Neural progenitor cell (in vitro differentiated cells): ENCODE measurements at places on chromosomes 11 and 22. TPM values are rescaled to one million over a fixed set of nuclear protein-coding genes. Genes with fewer than 3 reads are reported as not detected.
A peak's percentile ranks its signal among the peaks of the same experiment; 100 is the strongest.

The MN1 gene
- 13.3 and 27.2 TPM in 2 replicates for total RNA-seq

The CCDC82 gene
- 32.4 and 48.3 TPM in 2 replicates for total RNA-seq

The OPCML gene
- 0.02 and 0.03 TPM in 2 replicates for total RNA-seq

The CCDC15 gene
- 7.4 and 11.2 TPM in 2 replicates for total RNA-seq

The FAM180B gene
- total RNA-seq, result not detected in 2 replicates

The TREH gene
- not detected in 2 replicates for total RNA-seq

The POTEH gene
- not detected in 2 replicates for total RNA-seq

The SCO2 gene
- total RNA-seq, result 1.1 TPM in 1 of 2 replicates, not detected in the other

The RCE1 gene
- total RNA-seq, result 13.7 and 35.0 TPM in 2 replicates

- no peak overlapping the region for H3K27ac ChIP-seq
- no peak overlapping the region for H3K4me3 ChIP-seq
- H3K36me3 ChIP-seq, result no peaks in the 10 kb centered on the region
- H3K4me1 ChIP-seq, result peaks cover 32% of the 10 kb centered on the region
- no peaks in the 10 kb centered on the region for H3K27me3 ChIP-seq
Observed at GRCh38 chr11:84024266-84024665, 738.1 kb upstream of the CCDC90B start.

DNA sequence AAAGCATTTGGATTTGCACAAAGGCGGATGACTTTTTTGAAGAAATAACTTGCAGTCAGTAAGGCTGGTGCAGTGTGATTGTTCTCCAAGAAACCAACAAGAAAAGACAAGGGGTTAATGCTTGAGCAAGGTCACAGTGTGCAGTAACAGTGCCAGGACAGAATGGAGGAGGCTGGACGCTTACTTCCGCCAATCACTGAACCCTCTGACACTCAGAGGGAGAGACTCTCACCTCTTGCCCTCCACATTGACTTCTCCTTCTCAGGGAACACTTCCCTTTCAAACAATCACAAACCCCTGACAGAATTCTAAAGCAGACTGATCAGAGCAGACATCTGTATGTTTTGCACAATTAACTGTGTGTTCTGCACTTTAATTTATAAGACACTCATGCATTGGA is 228.4 kb downstream of the BLID start:
- DNase-seq, result no peak
- H3K4me3 ChIP-seq, result no peak overlapping the region
- H3K27ac ChIP-seq, result no peak overlapping the region
- no peaks in the 10 kb centered on the region for H3K36me3 ChIP-seq

DNA sequence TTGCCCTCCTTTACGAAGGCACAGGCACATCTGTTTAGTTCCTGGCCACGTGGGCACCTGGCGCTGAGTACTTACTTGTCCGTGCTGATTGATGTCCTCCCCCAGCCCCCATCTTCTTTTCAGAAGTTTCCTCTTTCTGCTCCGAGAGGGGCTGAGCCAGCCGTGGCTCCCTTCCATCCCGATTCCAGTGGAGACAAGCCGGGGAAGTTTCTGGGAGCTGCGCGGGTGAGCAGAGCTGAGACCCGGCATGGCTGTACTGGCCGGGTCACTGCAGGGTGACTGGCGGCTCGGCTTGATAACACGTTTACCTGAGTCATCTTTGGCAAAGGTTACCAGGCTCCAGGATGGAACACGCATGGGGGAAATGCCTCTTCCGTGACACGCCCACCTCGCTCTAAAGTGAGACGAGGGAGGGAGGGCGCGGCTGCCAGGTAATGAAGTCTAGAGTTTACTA is 45.4 kb upstream of the ATXN10 start:
- H3K4me1 ChIP-seq, result no peaks in the 10 kb centered on the region
- H3K27ac ChIP-seq, result no peak overlapping the region
- no peaks in the 10 kb centered on the region for H3K27me3 ChIP-seq
- DNase-seq, result no peak
- no peaks in the 10 kb centered on the region for H3K36me3 ChIP-seq

GRCh38 chr11:114307524-114308203 is 11.5 kb downstream of the NNMT start:
- DNase-seq, result no peak
- H3K4me3 ChIP-seq, result no peak overlapping the region
- H3K36me3 ChIP-seq, result no peaks in the 10 kb centered on the region
- peaks cover 14% of the 10 kb centered on the region for H3K4me1 ChIP-seq
- H3K27ac ChIP-seq, result no peak overlapping the region
- H3K27me3 ChIP-seq, result no peaks in the 10 kb centered on the region

- DNase-seq, result no peak
- H3K27ac ChIP-seq, result no peak overlapping the region
- H3K36me3 ChIP-seq, result no peaks in the 10 kb centered on the region
- H3K4me3 ChIP-seq, result no peak overlapping the region
- peaks cover 32% of the 10 kb centered on the region for H3K27me3 ChIP-seq
- H3K4me1 ChIP-seq, result peaks cover 40% of the 10 kb centered on the region
Observed at GRCh38 chr22:45877036-45877380, 100.0 kb downstream of the WNT7B start.

GRCh38 chr22:19179497-19180048 is 1.0 kb upstream of the SLC25A1 start:
- no peak overlapping the region for H3K27ac ChIP-seq
- peak overlapping the region; percentile 100 for H3K4me3 ChIP-seq
- H3K4me1 ChIP-seq, result peaks cover 7% of the 10 kb centered on the region

- DNase-seq, result peak; percentile 19
- no peaks in the 10 kb centered on the region for H3K36me3 ChIP-seq
- H3K4me3 ChIP-seq, result peak overlapping the region; percentile 49
- no peak overlapping the region for H3K27ac ChIP-seq
- peaks cover 45% of the 10 kb centered on the region for H3K27me3 ChIP-seq
Observed at GRCh38 chr11:122100756-122101080, 15.3 kb downstream of the BLID start.

GRCh38 chr11:3623121-3623520 is 18.7 kb downstream of the ART5 start:
- H3K4me1 ChIP-seq, result no peaks in the 10 kb centered on the region
- H3K27ac ChIP-seq, result no peak overlapping the region
- no peaks in the 10 kb centered on the region for H3K27me3 ChIP-seq
- no peak for DNase-seq
- no peaks in the 10 kb centered on the region for H3K36me3 ChIP-seq
- no peak overlapping the region for H3K4me3 ChIP-seq

DNA sequence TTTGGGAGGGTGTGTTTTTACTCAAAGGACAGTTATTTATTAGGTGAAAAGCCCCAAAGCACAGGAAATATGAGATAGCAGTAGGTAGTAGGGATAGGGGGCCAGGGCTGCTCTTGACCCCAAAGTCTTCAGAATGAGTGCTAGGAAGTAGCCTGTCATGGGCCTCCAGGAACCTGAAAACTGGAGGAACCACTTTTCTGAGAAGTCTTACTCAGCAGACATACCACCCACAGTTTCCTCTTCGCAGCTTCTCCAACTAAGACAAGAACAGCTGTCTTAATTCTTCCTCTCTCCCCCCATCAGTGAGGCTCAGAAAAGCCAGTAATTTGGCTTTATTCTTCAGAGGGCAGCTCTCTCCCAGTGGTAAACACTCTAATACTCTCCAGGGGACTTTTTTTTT is 84.0 kb upstream of the CTSC start:
- no peaks in the 10 kb centered on the region for H3K36me3 ChIP-seq
- H3K27me3 ChIP-seq, result no peaks in the 10 kb centered on the region
- DNase-seq, result peak; percentile 6
- no peak overlapping the region for H3K4me3 ChIP-seq
- no peak overlapping the region for H3K27ac ChIP-seq

- H3K36me3 ChIP-seq, result no peaks in the 10 kb centered on the region
- DNase-seq, result peak; percentile 67
- H3K4me3 ChIP-seq, result no peak overlapping the region
- no peak overlapping the region for H3K27ac ChIP-seq
- H3K4me1 ChIP-seq, result no peaks in the 10 kb centered on the region
- H3K27me3 ChIP-seq, result no peaks in the 10 kb centered on the region
Observed at GRCh38 chr11:116641561-116642045, 131.2 kb downstream of the BUD13 start.

- no peak overlapping the region for H3K27ac ChIP-seq
- peaks cover 8% of the 10 kb centered on the region for H3K4me1 ChIP-seq
- H3K27me3 ChIP-seq, result no peaks in the 10 kb centered on the region
- H3K36me3 ChIP-seq, result no peaks in the 10 kb centered on the region
Observed at GRCh38 chr11:64429970-64430369, 71.0 kb downstream of the RPS6KA4 start.

DNA sequence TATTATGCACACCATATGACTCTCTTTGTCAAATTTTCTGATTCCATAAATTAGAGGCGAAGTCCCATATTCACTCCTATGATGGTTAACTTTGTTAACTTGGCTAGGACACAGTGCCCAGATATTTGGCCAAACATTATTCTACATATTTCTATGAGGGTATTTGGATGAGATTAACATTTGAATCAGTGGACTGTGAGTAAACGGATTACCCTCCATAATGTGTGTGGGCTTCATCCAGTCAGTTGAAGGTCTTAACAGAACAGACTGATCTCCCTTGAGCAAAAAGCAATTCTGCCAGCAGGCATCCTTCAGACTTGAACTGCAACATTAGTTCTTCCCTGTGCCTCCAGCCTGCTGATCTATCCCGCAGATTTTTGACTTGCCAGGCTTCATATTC is 69.9 kb downstream of the FZD4 start:
- H3K27ac ChIP-seq, result no peak overlapping the region
- no peak overlapping the region for H3K4me3 ChIP-seq
- H3K4me1 ChIP-seq, result peaks cover 9% of the 10 kb centered on the region
- H3K27me3 ChIP-seq, result no peaks in the 10 kb centered on the region
- no peak for DNase-seq
- no peaks in the 10 kb centered on the region for H3K36me3 ChIP-seq

DNA sequence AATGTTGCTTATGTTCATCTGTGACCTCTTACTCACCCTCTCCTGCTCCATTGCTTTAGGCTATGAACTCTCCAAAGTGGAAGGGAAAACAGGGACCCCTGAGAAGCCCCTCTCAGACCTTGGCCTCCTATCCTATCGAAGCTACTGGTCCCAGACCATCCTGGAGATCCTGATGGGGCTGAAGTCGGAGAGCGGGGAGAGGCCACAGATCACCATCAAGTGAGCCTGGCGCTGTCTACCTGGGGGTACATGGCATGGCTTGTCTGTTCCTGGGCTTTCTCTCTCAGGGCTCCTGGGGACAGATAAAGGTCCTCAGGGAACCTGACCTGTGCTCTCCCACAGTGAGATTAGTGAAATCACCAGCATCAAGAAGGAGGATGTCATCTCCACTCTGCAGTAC is 2.1 kb downstream of the RNASEH2C start:
- no peak overlapping the region for H3K27ac ChIP-seq
- peaks cover 2% of the 10 kb centered on the region for H3K36me3 ChIP-seq
- no peak for DNase-seq
- H3K27me3 ChIP-seq, result peaks cover 2% of the 10 kb centered on the region
- peaks cover 9% of the 10 kb centered on the region for H3K4me1 ChIP-seq

GRCh38 chr11:39078465-39078864 is 2381.0 kb downstream of the LRRC4C start:
- no peaks in the 10 kb centered on the region for H3K27me3 ChIP-seq
- H3K27ac ChIP-seq, result no peak overlapping the region
- no peak overlapping the region for H3K4me3 ChIP-seq

GRCh38 chr11:35337914-35338305 is 81.4 kb downstream of the SLC1A2 start:
- no peaks in the 10 kb centered on the region for H3K36me3 ChIP-seq
- no peaks in the 10 kb centered on the region for H3K27me3 ChIP-seq
- H3K4me3 ChIP-seq, result no peak overlapping the region
- no peak for DNase-seq
- H3K27ac ChIP-seq, result no peak overlapping the region

DNA sequence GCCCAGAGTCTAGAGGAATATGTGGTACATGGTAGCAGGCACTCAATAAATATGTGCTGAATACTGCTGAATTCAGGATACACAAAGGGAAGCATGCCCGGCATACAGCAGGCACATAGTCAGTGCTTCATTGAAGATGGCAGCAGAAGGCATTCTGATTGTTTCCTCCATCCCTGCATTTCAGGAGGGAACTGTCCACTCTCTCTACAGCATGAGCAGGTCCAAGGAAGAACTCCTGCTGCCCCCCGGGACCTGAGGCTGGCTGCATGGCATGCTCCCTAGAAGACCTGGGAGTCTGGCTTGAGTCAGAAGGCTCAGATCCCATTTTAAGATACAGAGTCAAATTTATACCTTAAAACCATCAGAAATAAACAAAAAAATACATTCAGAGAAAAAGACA is 319.3 kb upstream of the NARS2 start:
- no peaks in the 10 kb centered on the region for H3K4me1 ChIP-seq
- no peaks in the 10 kb centered on the region for H3K27me3 ChIP-seq
- no peaks in the 10 kb centered on the region for H3K36me3 ChIP-seq
- DNase-seq, result no peak

- H3K36me3 ChIP-seq, result no peaks in the 10 kb centered on the region
- peak; percentile 69 for DNase-seq
- no peak overlapping the region for H3K4me3 ChIP-seq
- no peaks in the 10 kb centered on the region for H3K27me3 ChIP-seq
- no peak overlapping the region for H3K27ac ChIP-seq
- no peaks in the 10 kb centered on the region for H3K4me1 ChIP-seq
Observed at GRCh38 chr11:103326070-103326794, 217.0 kb downstream of the DYNC2H1 start.

GRCh38 chr11:64876229-64876750 is 2.1 kb downstream of the EHD1 start:
- H3K36me3 ChIP-seq, result no peaks in the 10 kb centered on the region
- DNase-seq, result no peak

- peak; percentile 86 for DNase-seq
- H3K4me3 ChIP-seq, result peak overlapping the region; percentile 33
- H3K27ac ChIP-seq, result no peak overlapping the region
- peaks cover 11% of the 10 kb centered on the region for H3K27me3 ChIP-seq
- H3K36me3 ChIP-seq, result no peaks in the 10 kb centered on the region
Observed at GRCh38 chr11:119377961-119378667, 3.4 kb downstream of the USP2 start.
